ENCODE measurements at places on chromosomes 11 and 22. TPM values are rescaled to one million over a fixed set of nuclear protein-coding genes. Genes with fewer than 3 reads are reported as not detected.

The HORMAD2 gene
- not detected for total RNA-seq

The KIF18A gene
- 8.0 TPM for total RNA-seq

The XKR3 gene
- not detected for total RNA-seq

The OR52E8 gene
- not detected for total RNA-seq

The FOLR3 gene
- total RNA-seq: 0.59 TPM

The PRR33 gene
- 0.20 TPM for total RNA-seq

The MTA2 gene
- total RNA-seq: 78.4 TPM

The HOATZ gene
- not detected for total RNA-seq

The FAM227A gene
- 3.2 TPM for total RNA-seq

The UPK3A gene
- not detected for total RNA-seq

The RFPL1 gene
- total RNA-seq: not detected

The TEAD1 gene
- 62.1 TPM for total RNA-seq

The LRRN4CL gene
- total RNA-seq: 12.7 TPM

The RFPL3 gene
- total RNA-seq: not detected

The TBC1D22A gene
- 8.9 TPM for total RNA-seq

The TBX10 gene
- total RNA-seq: not detected

Measured in skin of body (tissue), 3 donors.